ENCODE measurements at places on chromosomes 11 and 22.

- DNase-seq = no peak
- H3K4me1 ChIP-seq = peaks cover 7% of the 10 kb centered on the region
- H3K36me3 ChIP-seq = no peaks in the 10 kb centered on the region
- H3K4me3 ChIP-seq = no peak overlapping the region
- H3K27ac ChIP-seq = no peak overlapping the region
These were observed 876.0 kb downstream of the METTL15 start for GRCh38 chr11:28984231-28984630.

DNA sequence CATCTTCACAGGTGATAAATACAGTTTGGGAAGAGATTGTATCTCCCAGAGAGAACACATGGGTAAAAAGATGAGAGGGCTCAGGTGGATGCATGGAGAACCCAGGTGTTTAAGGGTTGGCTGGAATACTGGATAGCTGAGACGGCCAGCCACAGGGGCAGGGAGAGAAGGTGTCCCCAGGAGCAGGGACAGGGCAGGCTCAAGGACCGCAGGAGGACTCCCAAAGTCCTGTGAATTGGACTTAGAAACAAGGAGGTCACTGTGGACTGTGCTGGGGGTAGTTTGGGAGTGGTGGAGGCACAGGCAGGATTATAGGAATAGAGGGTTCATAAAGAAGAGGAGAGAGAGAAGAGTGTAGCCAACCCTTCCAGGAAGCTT is 103.8 kb upstream of the PARVA start:
- H3K4me1 ChIP-seq = peaks cover 15% of the 10 kb centered on the region
- no peak overlapping the region for H3K27ac ChIP-seq
- no peak overlapping the region for H3K4me3 ChIP-seq
- no peak for DNase-seq
- peaks cover 7% of the 10 kb centered on the region for H3K36me3 ChIP-seq
- peaks cover 10% of the 10 kb centered on the region for H3K27me3 ChIP-seq

DNA sequence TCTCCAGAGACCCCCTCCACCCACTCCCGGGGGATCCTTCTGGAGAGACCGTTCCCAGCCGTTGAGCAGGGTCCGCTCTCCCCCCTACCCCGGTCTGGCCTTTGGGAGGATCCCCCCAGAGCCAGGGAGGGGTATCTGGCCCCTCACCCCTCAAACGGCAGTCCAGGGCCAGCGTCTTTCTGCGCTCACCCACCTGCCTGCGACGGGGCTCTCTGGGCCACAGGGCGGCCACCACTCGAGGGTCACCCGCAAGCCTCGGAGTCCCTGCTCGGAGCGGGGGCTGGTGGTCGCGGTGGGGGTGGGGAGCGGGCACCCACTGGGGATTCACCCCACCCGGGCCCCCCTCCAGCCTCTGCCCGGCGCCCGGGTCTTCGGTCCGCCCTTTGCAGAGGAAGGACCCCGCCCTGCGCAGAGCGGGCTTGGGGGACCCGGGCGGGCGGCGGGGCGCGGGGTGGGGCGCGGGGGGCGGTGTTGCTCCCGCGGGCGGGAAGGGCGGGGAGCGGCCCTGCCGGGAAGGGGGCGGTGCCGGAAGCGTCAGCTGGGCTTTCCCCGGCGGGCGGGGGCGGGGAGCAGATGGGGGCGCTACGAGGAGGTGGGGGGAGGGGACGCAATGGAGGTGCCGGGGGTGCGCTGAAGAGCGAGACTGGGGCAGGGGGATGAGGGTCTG is 16.6 kb downstream of the CRELD2 start:
- H3K4me3 ChIP-seq = no peak overlapping the region
- H3K36me3 ChIP-seq = no peaks in the 10 kb centered on the region
- H3K4me1 ChIP-seq = peaks cover 43% of the 10 kb centered on the region
- no peak overlapping the region for H3K27ac ChIP-seq

GRCh38 chr11:48087974-48088681 is 107.8 kb downstream of the PTPRJ start:
- peaks cover 4% of the 10 kb centered on the region for H3K27me3 ChIP-seq
- no peaks in the 10 kb centered on the region for H3K4me1 ChIP-seq
- no peak overlapping the region for H3K27ac ChIP-seq
- H3K36me3 ChIP-seq = no peaks in the 10 kb centered on the region
- no peak overlapping the region for H3K4me3 ChIP-seq

DNA sequence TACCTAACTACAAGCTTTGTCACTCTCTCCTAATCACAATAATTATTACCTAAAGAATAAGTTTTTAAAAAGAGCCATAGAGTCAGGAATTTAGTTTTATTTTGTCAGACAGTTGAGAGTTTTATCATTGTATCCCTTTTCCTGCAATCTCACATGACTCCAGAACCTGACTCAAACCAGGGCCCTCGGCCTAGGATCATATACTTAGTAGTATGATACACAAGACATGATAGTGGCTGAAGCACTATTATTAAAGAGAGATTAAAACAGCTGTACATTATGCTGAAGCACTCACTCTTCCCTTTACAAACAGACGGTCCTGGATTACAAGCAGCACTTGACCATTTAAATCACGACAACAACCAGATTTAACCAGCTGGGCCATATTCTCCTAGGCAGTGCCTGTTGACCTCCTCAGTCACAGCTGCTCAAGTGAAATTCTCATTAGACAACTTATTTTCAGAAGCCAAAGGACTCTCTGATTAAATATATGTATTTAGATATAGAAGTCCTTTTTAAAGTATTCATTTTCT is 44.0 kb downstream of the SOX6 start:
- H3K27ac ChIP-seq = no peak overlapping the region
- H3K27me3 ChIP-seq = no peaks in the 10 kb centered on the region
- H3K36me3 ChIP-seq = no peaks in the 10 kb centered on the region
- DNase-seq = no peak
- no peak overlapping the region for H3K4me3 ChIP-seq

DNA sequence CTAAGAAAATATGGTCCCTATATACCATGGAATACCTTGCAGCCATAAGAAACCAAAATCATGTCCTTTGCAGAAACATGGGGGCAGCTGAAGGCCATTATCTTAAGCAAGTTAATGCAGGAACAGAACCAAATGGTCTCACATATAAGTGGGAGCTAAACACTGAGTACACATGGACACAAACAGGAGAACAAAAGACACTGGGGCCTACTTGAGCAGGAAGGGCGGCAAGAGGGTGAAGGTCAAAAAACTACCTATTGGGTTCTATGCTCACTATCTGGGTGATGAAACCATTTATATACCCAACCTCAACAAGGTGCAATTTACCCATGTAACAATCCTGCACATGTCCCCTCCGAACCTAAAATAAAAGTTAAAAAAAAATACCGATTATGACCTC is 22.5 kb downstream of the GAS2 start:
- H3K4me3 ChIP-seq = no peak overlapping the region
- H3K4me1 ChIP-seq = peaks cover 4% of the 10 kb centered on the region
- H3K27me3 ChIP-seq = peaks cover 2% of the 10 kb centered on the region
- H3K27ac ChIP-seq = no peak overlapping the region
- no peak for DNase-seq

GRCh38 chr11:112694813-112695212 is 266.4 kb upstream of the NCAM1 start:
- H3K27me3 ChIP-seq = peaks cover 3% of the 10 kb centered on the region
- peaks cover 4% of the 10 kb centered on the region for H3K4me1 ChIP-seq
- H3K36me3 ChIP-seq = no peaks in the 10 kb centered on the region
- H3K4me3 ChIP-seq = no peak overlapping the region

DNA sequence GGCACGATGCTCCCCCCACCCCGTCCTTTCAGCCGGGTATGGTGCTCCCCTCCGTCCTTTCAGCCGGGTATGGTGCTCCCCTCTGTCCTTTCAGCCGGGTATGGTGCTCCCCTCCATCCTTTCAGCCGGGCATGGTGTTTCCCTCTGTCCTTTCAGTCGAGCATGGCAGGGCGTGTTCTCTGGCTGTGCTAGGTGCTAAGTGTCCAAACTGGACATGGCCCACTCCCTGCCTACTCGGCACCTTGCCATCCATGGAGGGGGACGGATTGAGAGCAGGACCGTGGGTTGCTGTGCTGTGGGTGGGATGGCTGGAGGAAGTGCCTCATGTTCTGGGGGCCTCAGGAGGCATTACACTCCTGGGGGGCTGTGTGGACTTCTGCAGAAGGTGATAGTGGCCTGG is 45.5 kb downstream of the MUC6 start:
- H3K36me3 ChIP-seq = peaks cover 50% of the 10 kb centered on the region
- no peak for DNase-seq
- H3K27ac ChIP-seq = no peak overlapping the region
- H3K4me3 ChIP-seq = no peak overlapping the region
- H3K4me1 ChIP-seq = peaks cover 10% of the 10 kb centered on the region

DNA sequence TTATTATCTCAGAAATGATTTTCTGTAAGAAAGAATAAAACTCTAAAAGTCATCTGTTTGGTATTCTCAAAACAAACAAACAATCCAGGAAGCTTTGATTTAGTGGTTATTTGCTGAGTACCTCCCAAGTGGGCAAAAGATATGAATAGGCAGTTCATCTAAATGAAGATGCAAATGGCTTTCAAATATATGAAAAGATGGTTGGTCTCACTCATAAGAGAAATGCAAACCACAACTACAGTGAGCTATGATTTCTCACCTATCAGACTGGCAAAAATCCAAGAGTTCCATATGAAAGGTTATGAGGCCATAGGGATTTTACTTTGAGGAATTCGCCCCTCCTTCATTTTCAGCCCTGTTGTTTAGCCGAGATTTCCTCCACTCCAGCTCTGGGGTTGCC is 11.3 kb upstream of the P2RY2 start:
- no peak for DNase-seq
- no peaks in the 10 kb centered on the region for H3K36me3 ChIP-seq
- H3K27me3 ChIP-seq = peaks cover 4% of the 10 kb centered on the region
- H3K4me1 ChIP-seq = peaks cover 6% of the 10 kb centered on the region
- H3K4me3 ChIP-seq = no peak overlapping the region
- no peak overlapping the region for H3K27ac ChIP-seq

DNA sequence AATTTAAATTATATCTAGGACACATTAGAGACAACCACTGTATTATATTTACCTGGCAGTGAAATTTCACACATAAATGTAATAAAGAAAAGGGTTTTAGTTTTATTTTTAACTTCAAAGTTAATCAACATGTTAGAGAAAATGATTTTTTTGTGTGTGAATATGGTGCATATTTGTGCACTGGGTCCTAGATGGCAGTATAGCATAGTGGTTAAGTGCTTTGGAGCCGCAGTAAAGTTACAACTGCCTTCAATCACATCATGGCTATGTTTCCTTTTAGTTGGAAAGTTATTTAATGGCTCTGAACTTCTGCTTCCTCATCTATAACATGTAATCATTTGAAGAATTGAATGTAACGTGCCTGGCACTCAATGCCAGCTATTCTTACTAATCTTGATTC is 108.9 kb upstream of the DDI1 start:
- DNase-seq = no peak
- no peak overlapping the region for H3K4me3 ChIP-seq
- no peaks in the 10 kb centered on the region for H3K27me3 ChIP-seq

- DNase-seq = no peak
- H3K4me3 ChIP-seq = no peak overlapping the region
- H3K4me1 ChIP-seq = peaks cover 2% of the 10 kb centered on the region
- no peaks in the 10 kb centered on the region for H3K36me3 ChIP-seq
- no peak overlapping the region for H3K27ac ChIP-seq
These were observed 24.7 kb upstream of the PANX2 start for GRCh38 chr22:50145721-50146438.

GRCh38 chr22:39003165-39003638 is 10.9 kb upstream of the APOBEC3C start:
- H3K4me1 ChIP-seq = no peaks in the 10 kb centered on the region
- H3K36me3 ChIP-seq = peaks cover 2% of the 10 kb centered on the region
- DNase-seq = peak; percentile 76
- no peak overlapping the region for H3K27ac ChIP-seq
- no peak overlapping the region for H3K4me3 ChIP-seq
- no peaks in the 10 kb centered on the region for H3K27me3 ChIP-seq
